Inflammatory macrophage treated with lipopolysaccharide for 4 hours (primary cell): ENCODE measurements at places on chromosomes 4 and X.

DNA sequence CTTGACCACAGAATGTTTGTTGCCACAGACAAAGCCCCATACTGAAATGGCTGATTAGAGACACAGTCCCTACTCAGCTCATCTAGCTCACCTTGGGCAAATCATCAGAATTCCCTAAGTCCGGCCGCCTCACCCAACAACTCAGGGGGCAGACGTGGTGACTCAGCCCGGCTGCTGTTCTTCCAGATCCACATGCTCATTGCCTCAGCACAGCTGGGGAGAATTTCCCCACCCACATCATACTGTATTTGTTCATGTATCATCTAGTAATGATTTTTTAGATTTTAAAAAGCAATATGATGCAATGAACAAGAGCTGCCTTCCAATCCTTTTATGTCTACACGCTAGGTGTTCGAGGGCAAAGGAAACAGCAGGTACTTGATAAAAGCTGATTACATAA is 333.8 kb upstream of the TENM3 start:
- DNase-seq: no peak

DNA sequence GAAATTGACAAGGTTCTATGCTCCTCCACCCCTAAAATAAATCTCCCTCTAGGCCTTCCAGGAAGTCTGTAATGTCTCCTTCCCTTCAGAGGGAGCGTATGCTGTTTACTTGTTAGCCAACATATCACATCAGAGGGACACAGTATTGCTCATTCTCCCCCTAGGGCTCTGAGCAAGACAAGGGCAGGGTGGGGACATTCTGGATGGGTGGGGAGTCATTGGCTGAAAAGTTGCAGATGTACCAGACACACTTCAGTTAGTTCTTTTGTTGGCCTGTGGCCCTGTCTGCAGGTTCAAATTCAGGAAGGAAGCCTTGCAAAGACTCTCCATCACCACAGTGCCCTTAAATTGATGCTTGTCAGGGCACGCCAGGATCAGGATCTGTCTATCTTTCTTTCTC is 106.3 kb upstream of the TEX13D start:
- no peak for DNase-seq

- DNase-seq: no peak
Measured at GRCh38 chrX:107384397-107385105, 64.9 kb upstream of the FRMPD3 start.

DNA sequence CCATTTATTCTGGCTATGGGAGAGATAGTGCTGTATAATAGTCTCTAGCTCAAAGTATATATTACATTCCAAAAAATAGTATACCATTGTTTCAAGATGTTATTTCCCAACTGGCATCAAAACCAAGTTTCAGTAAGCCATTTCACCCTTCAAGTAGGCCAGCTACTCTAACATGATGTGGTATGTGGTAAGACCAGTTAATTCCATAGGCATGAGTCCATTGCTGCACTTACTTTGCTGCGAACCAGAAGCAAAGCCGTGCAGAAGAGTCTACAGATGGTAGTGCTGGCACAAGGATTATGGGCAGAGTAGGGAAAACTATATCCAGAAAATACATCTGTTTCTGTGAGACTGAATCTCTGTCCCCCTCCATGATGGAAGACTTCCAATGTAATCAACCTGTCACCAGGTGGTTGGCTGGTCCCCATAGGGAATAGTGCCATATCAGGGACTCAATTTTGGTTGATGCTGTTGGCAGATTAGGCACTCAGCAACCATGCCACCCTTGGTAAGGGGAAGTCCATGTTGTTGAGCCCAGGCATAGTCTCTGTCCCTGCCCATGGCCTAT is 49.8 kb upstream of the HSD17B10 start:
- DNase-seq: no peak

- no peak for DNase-seq
Measured at GRCh38 chr4:130646886-130647285, 1550.9 kb downstream of the C4orf33 start.

DNA sequence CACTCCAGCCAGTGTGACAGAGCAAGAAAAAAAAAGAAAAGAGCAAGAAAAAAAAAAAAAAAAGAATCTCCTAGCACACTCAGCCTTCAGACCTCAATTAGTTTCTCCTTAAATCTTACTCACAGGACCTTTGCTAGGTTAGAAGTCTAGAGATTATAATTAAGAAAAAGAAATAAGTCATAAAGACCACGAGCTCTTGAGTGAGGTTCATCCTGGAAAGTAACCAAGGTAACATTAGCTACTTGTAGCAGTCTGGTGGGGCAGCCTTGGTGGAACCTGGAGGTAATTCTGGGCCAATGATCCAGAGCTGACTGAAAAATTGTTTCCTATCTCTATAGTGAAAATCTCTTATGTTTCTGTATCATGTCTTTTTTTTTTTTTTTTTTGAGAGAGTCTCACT is 21.2 kb upstream of the DDX3X start:
- DNase-seq: no peak

DNA sequence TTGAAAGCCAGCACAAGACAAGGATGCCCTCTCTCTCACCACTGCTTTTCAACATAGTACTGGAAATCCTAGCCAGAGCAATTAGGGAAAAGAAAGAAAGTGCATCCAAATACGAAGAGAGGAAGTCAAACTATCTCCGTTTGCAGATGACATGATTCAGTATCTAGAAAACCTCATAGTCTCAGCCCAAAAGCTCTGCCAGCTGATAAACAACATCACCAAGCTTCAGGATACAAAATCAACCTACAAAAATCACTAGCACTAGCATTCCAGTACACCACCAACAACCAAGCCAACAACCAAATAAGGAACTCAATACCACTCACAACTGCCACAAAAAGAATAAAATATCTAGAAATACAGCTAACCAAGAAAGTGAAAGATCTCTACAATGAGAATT is 38.6 kb downstream of the COX7B2 start:
- DNase-seq: no peak

DNA sequence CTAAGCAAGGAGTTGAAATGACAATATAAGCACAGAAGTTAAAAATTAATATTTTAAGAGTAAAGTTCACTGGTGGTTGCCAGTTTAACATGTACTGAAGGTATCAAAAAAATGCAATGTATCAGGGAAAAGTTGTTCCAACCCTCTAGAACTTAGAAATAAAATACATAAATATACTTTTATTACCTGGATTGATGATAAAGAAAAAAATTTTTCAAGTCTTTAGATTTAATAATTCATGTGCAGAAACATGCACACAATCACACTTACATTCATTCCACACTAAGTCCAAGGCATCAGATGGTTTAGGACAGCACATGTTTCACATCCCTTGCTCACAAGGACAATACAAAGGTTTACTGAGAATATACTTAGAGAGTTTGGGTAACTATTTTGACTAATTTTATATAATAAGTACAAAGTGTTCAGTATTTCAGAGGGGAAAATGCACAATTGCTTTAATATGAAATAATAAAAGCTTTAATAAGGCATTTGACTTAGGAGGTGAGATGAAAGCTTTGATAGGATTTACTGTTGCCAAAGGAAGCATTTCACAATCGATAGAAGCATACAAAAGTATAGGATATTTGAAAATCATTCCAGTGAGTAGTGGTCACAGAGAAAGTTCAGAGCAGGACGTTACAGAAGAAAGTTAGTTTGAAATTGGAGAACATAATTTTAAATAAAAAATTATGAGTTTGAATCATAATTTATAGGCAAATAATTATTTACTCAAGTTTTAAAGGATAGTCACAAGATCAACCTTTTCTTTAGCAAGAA is 392 bp upstream of the UGT2A3 start:
- DNase-seq: no peak

DNA sequence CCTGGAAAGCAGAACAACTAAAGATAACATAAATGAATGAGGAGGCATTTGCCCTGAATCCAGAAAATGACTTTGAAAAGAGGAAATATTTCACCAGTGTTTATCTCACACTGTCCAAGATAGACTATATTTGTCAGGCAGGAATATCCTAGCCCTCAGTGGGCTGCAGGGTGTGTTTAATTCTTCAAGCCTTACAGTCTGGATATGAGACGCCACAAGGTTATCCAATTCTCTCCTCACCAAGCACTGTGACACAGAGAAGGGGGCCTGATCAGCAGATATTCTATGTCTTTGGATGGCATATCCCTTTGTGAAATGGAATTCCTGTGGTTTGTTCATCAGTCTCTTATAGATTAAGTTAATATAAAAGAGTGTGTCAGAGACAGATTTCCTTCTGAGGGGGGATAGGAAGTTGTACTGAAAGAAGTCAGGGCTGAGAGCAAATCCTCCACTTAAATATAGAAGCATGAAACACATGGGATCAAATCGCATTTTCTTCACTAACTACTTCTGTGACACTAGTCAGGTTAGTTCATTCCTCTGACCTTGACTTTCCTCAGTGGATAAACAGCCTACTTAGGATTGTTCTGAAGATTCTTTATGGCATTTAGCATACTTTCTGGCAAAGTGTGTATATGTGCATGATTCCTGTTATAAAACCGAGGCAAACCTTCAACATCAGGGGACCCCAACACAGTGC is 6.8 kb upstream of the G3BP2 start:
- no peak for DNase-seq

DNA sequence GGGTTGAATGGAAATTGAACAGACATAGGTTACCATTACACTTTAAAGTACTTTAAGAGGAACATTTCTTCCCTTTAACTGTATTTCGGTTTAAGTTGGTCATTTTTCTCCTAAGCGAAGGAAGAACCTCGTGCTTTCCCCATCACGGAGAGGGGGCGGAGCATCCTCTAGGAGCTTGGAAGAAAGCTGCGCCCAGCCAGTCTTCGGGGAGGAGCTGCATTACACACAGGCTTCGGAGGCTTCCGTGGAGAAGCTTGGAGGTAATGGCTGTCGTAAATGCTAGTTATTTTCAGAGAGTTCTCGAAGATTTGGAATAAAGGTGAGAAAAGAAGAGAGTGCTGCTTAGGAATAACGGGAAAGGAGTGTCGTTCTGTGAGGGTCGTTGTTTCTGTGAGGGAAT is at the start of gene PWWP3B:
Gene PWWP3B (plus strand): TSS at position 199 of the 400 bp plus-strand sequence. CDS start 37,128 bp downstream, outside the sequence.
- DNase-seq: no peak

- DNase-seq: no peak
Measured at GRCh38 chr4:129543299-129543698, 447.3 kb downstream of the C4orf33 start.
